ENCODE measurements at places on chromosomes 1 and 21. TPM values are rescaled to one million over a fixed set of nuclear protein-coding genes. Genes with fewer than 3 reads are reported as not detected.

NPPA gene
- polyA plus RNA-seq = 1.8 TPM

PLPPR4 gene
- polyA plus RNA-seq = 8.8 TPM

RGS13 gene
- polyA plus RNA-seq = 0.15 TPM

RGS1 gene
- polyA plus RNA-seq = 11.9 TPM

MNDA gene
- 3.9 TPM for polyA plus RNA-seq

DESI2 gene
- polyA plus RNA-seq = 41.4 TPM

RNF186 gene
- polyA plus RNA-seq = not detected

GPA33 gene
- polyA plus RNA-seq = 0.12 TPM

FMO2 gene
- 1.1 TPM for polyA plus RNA-seq

AIRE gene
- 0.15 TPM for polyA plus RNA-seq

FCMR gene
- polyA plus RNA-seq = 1.5 TPM

ARHGEF16 gene
- polyA plus RNA-seq = 0.81 TPM

OPTC gene
- polyA plus RNA-seq = not detected

TMEM82 gene
- not detected for polyA plus RNA-seq

LCE1D gene
- not detected for polyA plus RNA-seq

SELP gene
- 0.76 TPM for polyA plus RNA-seq

HPDL gene
- polyA plus RNA-seq = 1.8 TPM

PKP1 gene
- polyA plus RNA-seq = 11.1 TPM

KRTAP10-11 gene
- polyA plus RNA-seq = not detected

C2CD4D gene
- polyA plus RNA-seq = 0.12 TPM

C1orf53 gene
- polyA plus RNA-seq = 1.0 TPM

PRDM16 gene
- 0.80 TPM for polyA plus RNA-seq

TEDDM1 gene
- polyA plus RNA-seq = not detected

ATAD3B gene
- 13.0 TPM for polyA plus RNA-seq

SERTAD4 gene
- polyA plus RNA-seq = 2.7 TPM

PFKFB2 gene
- 4.6 TPM for polyA plus RNA-seq

RHD gene
- polyA plus RNA-seq = 0.30 TPM

ADGRB2 gene
- polyA plus RNA-seq = 17.6 TPM

FAM229A gene
- polyA plus RNA-seq = 7.4 TPM

AMIGO1 gene
- polyA plus RNA-seq = 14.8 TPM

FCGR3B gene
- not detected for polyA plus RNA-seq

RAD54L gene
- 6.7 TPM for polyA plus RNA-seq

UBASH3A gene
- polyA plus RNA-seq = not detected

GPR25 gene
- not detected for polyA plus RNA-seq

TCEA3 gene
- polyA plus RNA-seq = 430 TPM

RAP1GAP gene
- polyA plus RNA-seq = 1.4 TPM

NR5A2 gene
- 3.0 TPM for polyA plus RNA-seq

SLC26A9 gene
- 0.05 TPM for polyA plus RNA-seq

CYP4A22 gene
- polyA plus RNA-seq = 0.13 TPM

AP4B1 gene
- 25.8 TPM for polyA plus RNA-seq

CORT gene
- polyA plus RNA-seq = 2.0 TPM

BMP8A gene
- 0.53 TPM for polyA plus RNA-seq

NIBAN1 gene
- 39.7 TPM for polyA plus RNA-seq

MMP23B gene
- polyA plus RNA-seq = 38.1 TPM

GJB3 gene
- polyA plus RNA-seq = 0.25 TPM

NOTCH2NLA gene
- polyA plus RNA-seq = 24.0 TPM

CD164L2 gene
- polyA plus RNA-seq = not detected

EDARADD gene
- 0.19 TPM for polyA plus RNA-seq

CYP4A11 gene
- 0.22 TPM for polyA plus RNA-seq

FCN3 gene
- polyA plus RNA-seq = 0.50 TPM

GUCA2A gene
- polyA plus RNA-seq = not detected

All from hindlimb muscle (tissue), 1 donor.